AML-193 (cell line): ENCODE measurements at places on chromosomes 3 and 15.

DNA sequence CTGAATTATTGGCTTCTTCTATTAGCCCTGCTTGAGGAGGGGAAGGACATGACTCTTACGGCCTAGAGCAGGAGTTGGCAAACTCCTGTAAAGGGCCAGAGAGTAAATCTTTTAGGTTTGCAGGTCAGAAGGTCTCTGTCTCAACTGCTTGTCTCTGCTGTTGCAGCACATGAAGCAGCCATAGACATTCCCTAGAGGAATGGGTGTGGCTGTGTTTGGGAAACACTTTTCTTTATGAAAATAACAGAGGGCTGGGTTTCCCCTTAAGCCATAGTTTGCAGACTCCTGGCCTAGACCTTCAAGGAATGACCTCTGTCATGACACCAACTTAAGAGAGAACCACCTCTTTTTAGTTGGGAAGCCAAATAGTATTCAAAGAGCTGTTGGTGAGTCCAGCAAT, 10.3 kb downstream of the TRAK1 start:
- no peak for DNase-seq

GRCh38 chr3:66029014-66029413, 9.7 kb downstream of the MAGI1 start:
- DNase-seq = no peak

DNA sequence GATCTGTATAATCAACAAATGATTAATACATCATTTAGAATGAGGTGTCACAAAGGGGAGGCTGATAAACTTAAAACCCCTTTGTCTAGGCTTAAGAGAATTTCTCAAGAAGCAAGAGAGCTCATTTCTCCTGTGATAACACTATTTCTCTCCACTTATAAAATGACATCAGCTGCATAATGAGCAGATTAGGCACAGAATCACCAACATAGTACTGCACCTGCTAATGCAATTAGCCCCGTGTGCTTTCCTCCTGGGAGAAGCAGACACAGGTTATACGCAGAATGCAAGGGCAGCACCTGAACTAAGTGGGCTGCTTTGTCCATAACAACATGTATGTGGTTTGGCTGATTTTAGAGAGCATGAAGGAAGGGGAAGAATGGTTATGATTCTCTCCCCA, 515.3 kb upstream of the CFAP20DC start:
- DNase-seq = no peak

DNA sequence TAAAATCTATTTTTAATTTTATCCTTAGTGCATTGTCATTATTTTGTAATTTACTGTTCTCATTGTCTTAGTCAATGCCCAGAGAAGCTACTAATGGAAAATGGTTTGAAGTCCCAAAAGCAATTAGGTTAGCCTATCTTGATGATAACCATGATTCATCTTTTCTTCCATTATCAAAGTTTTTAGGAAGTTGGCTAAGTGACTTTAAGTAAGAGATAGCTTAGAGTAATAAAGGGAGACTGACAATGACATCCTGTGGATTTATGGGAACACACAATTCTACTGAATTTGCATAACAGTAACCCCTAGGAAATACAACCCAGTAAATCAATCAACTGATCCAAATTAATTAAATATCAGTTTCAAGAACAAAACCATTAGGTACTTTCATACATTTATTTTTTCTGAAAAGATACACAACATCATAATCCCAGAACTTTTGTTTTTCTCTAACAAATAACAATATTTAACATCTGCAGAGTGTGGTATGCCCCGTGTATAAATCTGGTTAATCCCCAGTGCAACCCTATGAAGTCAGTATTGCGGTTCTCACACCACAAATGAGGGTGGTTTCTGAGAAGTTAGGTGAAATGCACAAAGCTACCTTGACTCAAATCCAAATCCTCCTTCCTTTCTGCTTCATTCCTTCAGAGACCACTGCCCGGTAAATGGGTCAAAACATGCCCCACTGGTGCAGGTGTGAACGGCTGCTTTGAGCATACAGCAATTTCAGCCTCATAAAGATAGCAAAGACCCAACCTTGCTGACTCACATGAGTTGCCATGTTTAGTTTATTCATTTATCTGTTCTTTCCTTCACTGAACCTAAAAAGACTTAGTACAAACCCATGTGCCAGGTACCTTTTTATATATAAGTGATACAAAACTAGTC, 202.1 kb downstream of the TBL1XR1 start:
- DNase-seq = no peak

DNA sequence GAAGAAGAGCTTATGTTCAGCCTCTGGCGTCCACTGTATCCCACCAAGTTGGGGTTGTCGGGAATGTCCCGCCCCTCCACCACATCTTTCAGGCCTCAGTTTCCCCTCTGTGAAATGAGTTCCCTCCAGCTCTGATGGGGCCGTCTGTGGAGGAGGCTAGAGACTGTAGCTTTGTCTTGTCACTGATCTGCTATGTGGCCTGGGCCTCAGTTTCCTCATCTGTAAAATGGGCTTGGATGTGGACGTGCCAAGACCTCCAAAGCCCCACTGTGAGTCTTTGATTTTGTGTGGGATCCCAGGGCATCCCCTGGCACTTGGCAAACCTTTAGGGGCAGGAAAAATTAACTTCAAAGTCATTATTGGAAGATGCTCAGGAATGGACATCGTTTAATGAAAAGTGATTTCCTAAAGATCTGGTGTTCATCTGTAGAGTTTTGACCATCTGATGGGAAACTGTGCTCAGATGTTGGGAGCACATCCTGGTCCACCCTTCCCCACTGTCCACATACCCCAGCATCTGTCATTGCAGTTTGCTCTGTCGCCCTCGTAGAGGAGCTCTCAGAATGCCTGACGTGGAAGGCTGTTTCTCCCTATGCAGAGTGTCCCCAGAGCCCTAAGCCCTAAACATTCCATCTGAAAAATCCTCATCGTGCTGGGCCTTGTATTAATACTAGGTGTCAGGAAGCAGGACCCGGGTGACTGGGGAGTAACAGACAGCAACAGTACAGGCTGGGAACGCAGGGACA, 28.5 kb downstream of the SLC6A6 start:
- no peak for DNase-seq
